Pons (tissue), 1 donor: ENCODE measurements at places on chromosomes 11 and 22.

- no peak for DNase-seq
These were observed 95.6 kb downstream of the RASSF10 start for GRCh38 chr11:13104619-13105236.

DNA sequence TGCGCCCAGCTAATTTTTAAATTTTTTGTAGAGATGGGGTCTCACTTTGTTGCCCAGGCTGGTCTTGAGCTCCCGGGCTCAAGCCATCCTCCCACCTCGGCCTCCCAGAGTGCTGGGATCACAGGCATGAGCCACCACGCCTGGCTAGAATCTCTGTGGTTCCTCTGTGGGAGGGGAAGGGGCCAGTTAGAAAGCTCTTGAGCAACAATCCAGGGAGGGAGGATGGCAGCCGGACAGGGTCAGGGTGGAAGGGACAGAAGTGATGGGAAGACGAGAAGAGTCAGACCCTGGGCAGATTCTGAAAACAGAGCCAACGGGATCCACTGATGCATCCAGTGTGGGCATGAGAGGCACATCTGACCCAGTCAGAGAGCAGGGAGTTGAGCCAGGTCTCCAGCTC is 38.9 kb upstream of the MN1 start:
- no peak for DNase-seq

DNA sequence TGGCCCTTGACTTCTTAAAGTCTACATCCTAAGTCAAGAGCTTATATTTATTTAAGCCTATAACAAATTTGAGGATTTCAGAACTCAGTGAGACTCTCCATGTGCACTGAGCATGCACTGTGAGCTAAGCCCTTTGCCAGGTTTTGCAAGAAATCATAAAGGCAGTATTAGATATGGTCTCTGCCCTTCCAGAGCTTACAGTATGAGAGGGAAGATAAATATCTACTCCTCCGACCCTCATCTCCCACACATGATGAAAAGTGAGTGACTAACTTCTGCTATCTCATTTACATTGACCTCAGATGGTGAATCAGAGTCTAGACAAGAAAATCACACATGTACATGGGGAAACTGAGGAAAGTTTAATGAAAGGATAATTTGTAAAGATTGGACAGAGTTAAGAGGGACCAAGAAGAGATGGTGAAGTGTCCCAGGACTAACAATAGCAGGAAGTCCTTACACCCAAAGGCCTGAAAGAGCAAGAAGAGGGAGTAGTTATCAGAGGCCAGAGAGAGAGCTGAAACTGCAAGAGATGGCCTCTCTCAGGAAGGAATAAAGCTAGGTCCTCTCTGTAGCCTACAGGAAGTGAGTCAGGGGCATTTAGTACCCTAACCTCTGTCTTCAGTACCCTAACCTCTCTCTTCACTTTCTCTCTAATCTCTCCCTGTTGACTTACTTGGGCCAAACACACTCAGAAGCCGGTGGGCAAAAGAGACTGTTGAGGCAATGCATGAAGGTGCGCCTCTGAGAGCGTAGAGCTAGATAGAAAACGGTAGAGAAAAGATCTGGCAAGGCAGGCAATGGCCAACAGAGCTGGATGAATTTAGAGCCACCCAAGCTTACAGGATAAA is 23.0 kb upstream of the BLID start:
- no peak for DNase-seq

DNA sequence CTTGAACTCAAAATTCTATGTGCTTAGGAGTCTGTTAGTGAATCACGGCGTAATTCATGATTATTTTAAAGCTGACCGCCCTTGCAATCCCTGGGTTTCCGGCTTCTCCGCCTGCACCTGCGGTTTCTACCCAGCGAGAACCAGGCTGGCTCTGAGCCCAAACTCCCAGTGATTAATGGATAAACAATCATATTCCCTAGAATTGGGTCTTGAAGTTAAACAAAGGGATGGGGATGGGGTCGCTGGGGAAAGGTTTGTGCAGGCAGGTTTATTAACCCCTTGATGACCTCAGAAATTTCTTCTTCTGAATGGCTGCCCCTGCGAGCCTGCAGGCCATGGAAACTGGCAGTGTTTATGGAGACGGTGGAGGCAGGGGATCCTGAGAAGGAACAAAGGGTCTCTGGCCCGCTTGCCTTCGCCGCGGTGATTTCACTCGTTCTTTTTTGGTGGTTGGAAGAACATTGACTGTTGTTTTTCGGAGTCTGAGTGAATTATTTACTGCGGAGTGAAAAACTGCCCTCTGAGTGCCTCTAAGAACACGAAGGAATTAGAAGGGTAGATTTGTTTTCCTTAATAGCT is 1000.3 kb downstream of the BRD1 start:
- no peak for DNase-seq

DNA sequence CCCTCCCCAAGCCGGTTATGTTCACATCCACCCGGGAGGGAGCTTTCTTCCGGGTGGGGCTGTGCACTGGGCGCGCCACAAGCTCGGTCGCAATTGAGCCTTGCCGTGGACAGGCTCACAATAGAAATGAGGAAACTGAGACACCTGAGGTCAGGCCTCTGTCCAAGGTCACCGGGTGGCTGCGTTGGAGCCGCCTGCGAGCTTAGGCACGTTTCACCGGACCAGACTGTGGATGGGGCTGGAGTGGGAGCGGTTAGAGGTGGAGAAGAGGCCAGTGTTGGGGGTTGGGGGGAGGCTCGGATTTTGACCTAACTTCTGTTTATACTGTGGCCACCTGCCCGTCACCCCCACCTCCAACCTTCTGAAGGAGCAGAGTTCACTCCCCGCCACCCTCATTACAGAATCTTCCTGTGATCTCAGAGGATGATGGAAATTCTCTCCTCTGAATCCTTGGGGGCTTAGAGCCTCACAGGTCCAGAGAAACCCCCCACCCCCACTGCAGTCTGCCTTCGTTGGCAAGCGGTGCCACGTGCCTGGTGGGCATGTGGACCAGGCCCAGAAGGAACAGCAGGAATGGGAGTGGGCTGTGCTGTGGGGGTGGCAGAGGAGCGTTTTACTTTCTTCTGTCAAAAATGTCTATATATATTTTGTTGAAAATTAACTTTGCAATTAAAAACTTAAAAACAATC is 631 bp upstream of the NPTXR start:
- DNase-seq = no peak

DNA sequence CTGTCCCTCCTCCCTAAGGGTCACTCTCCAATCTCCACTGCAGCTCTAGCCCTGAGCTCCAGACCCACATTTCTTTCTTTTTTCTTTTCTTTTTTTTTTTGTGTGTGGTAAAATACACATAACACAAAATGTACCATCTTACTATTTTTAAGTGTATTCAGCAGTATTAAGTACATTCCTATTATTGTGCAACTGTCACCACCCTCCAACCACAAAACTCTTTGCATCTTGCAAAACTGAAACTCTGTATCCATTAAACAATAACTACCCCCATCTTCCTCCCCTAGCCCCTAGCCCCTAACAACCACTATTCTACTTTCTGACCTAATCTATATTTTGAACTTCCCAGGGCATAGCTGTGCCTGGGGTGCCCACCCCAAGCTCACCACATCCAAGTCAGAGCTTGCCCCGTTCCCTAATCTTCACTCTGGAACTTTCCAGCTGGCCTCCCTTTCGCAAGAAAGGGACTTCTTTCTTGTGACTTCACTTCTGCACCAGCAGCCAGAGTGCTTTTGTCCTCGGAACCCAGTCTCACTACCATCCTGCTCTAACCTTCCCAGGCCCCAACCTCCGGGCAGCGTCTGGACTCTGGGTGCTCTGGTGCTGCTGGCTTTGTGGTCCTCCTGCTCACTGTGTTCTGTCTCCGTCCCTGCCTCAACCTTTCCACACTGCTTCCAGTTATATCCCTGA is 30.7 kb downstream of the PARVG start:
- DNase-seq = no peak

- no peak for DNase-seq
These were observed 54.9 kb downstream of the SLC5A1 start for GRCh38 chr22:32097881-32098499.

DNA sequence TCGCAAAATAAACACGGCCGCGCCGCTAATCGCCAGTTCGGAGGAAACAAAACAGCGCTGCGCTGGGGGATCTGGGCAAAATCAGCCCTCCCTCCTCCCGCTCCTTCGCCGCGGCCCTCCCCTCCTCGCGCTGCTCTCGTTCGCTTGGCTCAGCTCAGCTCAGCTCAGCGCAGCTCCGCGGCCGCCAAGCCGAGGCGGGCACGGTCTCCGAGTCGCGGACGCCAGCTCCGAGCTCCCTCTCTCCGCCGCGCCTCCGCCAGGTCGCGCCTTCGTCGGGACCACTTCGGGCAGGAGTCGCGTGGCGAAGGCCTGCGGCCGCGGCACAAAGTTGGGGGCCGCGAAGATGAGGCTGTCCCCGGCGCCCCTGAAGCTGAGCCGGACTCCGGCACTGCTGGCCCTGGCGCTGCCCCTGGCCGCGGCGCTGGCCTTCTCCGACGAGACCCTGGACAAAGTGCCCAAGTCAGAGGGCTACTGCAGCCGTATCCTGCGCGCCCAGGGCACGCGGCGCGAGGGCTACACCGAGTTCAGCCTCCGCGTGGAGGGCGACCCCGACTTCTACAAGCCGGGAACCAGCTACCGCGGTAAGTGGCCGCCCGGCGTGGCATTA is at the start of gene SPON1:
TSS of gene SPON1 (plus strand) at position 162 of the 607 bp plus-strand sequence. CDS start at position 344, 182 bp downstream.
- DNase-seq = no peak

- no peak for DNase-seq
These were observed 67.5 kb downstream of the LHFPL7 start for GRCh38 chr22:24878969-24879368.

DNA sequence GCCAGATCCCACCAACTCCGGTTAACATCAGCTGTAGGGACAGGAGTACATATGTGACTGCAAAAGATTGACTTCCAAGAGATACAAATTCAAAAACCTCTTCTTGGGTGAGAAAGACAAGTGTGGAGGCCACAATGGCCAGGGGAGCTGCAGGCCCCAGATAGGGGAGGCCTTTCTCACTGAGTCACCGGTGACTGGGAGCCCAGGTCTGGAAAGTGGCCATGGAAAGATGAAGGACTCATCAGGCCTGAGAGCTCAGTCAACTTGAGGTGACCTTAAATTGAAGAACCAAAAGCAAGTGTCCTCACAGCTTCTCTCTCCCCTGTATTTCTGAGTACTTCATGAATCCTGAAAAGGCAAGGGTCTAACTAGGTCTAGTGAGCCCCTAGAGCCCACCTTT is 90.4 kb upstream of the CLPB start:
- DNase-seq = no peak

GRCh38 chr11:35173616-35174566 is 34.9 kb downstream of the CD44 start:
- DNase-seq = no peak

DNA sequence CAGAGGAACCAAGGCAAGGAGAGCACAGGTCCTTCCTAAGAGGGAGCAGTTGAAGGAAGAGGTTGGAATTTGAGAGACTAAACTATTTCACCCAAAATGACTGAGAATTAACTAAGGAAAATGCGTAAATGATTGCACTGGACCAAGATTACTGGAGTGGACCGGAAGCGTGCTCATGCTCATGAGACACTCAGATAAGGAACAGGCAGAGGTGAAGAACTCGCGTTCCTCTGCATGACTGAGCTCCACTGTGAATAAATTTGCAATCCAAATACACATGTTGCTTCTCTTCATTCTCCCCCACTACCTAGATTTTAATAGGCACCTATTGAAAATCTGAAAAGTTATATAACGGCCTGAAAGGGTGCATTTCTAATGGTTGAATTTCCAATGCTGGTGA is 207.0 kb downstream of the KIRREL3 start:
- no peak for DNase-seq

DNA sequence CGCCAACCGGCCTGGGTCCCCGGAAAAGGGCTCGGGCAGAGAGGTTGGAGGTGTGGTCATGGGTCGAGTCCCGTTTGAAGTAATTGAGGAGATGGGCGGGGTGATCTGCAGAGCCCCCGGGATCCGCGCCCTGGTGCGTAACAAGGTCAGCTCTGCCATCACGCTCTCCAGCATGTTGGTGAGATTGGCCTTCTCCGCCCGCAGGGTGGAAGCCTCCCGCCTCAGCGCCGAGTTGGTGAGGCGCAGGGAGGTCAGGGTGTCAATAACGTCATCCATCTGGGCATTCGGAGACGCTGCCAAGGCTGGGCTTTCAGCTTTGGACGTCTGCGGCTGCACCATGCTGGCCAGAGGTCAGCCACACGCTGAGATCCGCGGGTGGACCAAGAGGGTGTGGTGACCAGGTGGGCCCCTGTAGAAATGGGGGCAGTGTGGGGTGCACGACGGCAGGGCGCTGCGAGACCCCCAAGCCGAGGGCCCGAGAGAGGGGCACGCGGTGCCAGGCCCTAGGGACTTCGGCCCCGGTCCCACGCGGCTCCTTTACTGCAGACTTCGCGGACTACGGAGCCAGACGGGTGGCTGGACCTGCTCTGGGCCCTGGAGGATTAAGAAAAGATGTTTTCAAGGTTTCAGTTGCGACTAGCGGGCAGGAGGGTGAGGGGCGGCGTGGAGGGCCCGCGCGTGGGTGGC is 672 bp downstream of the RTL6 start:
- DNase-seq = no peak

DNA sequence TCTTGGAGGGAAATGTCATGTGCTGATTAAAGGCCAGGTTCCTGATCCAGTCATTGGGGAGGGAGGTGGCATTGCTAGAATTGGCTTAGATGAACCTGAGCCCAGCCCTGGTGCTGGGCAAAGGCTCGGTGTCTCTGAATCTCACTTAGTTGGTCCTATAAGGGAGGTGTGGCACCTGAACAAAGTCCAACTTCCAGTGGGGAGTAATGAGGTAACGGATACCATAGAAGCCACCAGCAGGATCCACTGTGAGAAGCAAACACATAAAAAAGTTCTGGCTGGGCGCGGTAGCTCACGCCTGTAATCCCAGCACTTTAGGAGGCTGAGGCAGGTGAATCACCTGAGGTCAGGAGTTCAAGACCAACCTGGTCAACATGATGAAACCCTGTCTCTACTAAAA is 26.6 kb downstream of the PRDM11 start:
- no peak for DNase-seq

DNA sequence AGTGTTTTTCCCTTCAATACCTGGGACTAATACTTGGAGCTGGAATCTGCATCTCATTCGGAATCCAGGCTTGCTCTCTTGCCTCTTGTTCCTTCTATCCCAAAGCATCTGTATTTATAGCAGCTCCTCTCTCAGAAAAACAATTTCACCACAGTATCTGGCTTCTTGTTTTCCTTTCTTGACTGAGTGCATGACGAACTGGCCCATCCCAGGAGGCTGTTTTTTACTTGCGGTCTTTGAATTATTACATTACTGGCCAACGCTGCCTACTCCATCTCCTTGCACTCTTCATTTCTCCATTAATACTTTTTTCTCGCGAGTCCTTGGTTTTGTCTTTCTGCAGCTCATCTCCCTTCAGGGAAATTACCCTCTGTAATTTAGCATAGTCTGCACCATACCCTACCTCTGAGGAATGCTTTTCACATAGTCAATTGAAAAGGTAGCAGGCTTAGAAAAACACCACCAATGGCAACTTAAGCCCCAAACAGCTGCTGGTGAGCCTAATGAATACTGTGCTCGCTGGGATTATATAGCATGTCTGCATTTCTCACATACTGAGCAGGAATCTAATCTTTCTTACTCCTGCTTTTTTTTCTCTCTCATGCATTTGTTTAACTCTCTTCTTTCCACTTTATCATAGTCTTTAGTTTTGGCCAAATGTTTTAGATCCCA is 277.4 kb upstream of the SESN3 start:
- DNase-seq = no peak

- DNase-seq = no peak
These were observed 48.8 kb upstream of the YWHAH start for GRCh38 chr22:31895411-31896123.

GRCh38 chr11:34063061-34063795 is 11.7 kb downstream of the CAPRIN1 start:
- no peak for DNase-seq

GRCh38 chr11:78514922-78515502 is 59.7 kb downstream of the NARS2 start:
- no peak for DNase-seq

GRCh38 chr11:27281740-27282590 is 81.0 kb downstream of the CCDC34 start:
- no peak for DNase-seq

- DNase-seq = no peak
These were observed 579.3 kb downstream of the BUD13 start for GRCh38 chr11:116193321-116194131.
